NCI-H1105 (cell line): ENCODE measurements at places on chromosomes 7 and 10.

- DNase-seq: no peak
Observed at GRCh38 chr7:104352736-104353135, 24.3 kb downstream of the LHFPL3 start.

DNA sequence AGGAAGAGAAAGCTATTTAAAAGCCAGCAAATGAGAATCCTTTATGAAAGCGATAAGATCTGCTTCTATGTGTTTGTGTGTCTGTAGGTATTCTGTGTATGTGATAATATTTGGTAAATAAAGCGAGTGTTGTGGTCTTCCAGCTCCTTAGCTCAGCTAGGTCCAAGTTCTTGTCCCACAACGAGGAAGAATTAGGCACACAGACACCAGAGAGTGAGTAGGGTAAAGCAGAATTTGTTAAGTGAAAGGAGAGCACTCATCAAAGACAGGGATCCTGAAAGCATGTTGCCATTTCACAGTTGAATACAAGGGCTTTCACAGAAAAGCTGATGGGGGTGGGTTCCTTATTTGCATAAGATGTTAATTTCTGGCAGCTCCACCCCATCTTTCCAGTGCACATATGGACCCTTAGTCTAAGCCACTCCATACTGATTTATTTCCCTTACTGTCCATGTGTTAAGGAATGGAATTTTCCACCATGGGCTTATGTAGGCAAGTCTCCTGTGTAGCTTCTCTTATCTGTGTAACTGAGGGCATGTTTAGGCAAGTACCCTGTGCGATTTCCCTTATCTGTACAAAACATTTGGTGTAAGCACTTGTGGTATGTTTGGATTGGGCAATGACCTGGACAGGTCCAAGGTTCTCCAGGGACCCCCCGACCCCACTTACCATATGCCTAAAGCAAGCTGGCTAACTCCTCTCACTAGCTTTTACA lies 165.9 kb upstream of the VIPR2 start:
- DNase-seq: no peak

- DNase-seq: no peak
Observed at GRCh38 chr10:102783568-102783967, 39.8 kb downstream of the WBP1L start.

- DNase-seq: no peak
Observed at GRCh38 chr7:114107522-114107921, 188.7 kb upstream of the PPP1R3A start.

DNA sequence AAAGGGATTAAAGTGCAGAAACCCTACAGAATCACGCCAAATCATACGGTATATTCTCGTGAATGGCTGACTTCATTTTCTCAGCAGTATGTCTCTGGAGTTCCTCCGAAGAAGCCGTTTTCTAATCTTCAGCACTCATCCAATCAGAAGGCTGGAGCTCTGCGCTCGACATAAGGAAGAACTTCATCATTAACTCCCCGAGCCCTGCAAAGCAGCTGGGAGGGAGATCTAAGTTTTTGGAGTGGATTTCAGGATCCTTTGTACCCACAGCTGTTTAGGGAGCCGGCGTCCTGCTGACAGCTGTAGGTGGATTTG lies 40.7 kb upstream of the SDK1 start:
- no peak for DNase-seq

DNA sequence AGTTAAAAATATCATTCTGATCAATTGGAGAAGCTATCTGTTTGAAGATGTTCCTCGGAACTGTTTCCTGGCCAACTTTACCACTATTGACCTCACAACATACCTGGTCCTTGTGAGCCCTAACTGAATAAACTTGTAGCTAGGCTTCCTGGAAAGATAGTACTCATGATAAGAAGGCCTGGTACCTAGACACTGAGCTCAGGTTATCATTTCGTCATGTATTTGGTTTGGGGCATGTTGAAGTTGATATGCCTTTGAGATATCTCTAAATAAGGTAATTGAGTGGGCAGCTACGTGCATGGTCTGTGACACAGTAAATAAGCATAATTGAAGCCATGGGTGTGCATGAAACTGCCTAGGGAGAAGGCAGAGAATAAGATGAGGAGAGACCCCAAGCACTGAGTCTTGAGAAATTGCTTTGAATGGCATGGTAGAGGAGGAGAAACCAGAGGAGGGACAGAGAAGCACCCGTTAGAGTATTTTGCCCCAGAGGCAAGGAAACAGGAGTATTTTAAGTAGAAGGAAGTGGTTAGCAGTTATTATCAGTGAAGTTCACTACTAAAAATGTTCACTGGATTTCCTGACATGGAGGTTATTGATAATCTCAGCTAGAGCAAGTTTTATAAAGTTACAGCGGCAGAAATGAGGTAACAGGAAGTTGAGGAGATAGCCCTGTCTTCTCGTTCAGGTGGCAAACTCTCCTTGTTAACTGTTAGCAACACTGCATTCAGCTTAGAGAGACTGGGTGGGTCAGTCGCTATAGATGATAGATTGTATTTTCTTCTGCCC lies 55.6 kb downstream of the CC2D2B start:
- no peak for DNase-seq

DNA sequence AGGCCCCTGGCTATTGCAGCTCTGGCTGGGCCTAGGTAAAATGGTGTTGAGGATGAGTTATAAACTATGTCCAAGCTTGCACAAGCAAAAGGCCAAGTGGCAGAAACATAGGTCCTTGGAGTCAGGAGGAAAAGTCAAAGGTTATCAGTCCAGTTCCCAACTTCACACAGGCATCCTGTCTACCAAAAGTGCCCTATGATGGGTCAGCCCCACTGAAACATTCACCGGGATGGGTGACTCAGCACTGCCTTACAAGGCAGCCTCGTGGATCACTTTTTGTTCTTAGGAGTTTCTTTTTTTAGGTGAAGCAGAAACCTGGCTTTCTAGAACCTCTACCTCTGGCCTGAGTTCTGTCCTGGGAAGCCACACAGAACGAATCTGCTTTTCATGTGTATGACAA lies 158.8 kb upstream of the LYZL2 start:
- DNase-seq: no peak

- no peak for DNase-seq
Observed at GRCh38 chr10:117555863-117556262, 13.3 kb downstream of the EMX2 start.

DNA sequence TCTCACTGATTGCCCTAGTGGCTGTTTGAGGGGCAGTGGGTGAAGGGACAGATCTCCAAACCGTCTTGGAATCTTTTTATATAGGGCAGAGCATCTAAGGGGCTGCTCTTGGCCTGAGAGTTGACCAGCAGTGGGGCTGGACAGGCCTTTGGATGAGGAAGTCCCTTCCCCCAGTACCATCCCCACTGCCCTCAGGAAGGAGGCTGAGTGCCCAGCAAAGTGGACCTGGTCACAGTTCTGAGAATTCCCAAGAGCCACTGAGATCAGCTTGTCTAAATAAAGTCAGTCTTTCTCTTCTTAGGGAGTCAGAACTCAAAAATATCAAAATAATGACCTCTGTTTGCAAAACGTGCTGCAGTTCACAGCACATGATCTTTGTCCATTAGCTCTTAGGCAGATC lies 5.6 kb downstream of the GDF10 start:
- no peak for DNase-seq

- DNase-seq: no peak
Observed at GRCh38 chr7:51070151-51070550, 246.5 kb downstream of the COBL start.

- DNase-seq: peak; percentile 51
Observed at GRCh38 chr7:88201305-88201704, 18.5 kb downstream of the SRI start.

DNA sequence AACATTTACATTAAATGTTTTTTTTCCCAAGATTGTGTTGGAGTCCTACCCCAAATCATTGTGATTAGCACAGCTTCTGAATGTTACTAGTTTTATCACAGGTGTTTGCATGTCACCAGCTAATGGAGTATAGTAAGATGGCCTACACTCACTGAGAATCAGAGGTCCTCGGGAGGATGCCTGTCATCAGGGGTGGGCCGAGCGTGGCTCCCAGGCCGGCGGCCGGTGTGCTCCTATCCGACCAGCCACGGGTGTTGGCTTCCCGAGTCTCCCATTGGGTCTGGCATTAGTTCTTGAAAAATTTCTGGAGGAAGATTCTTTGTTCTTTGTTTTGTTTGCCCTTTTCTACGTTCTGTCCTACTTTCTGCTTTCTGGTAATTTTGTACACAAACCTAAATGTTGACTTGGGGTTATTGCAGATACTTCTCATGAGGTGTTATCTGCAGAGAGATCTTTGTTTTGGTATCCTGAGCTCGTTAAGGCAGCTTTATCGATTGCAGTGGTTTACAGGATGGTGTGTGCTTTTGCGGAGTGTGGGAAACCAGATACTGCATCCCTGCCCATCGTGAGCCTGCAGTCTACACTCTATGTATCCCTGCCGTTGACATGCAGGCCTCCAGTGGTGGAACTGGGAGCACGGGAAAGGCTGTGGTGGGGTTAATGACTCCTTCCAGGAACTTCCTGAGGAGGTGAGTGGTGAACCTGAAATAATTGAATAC lies 67.3 kb upstream of the DNAJB6 start:
- DNase-seq: no peak

GRCh38 chr10:21402606-21403083 lies 122.8 kb downstream of the SKIDA1 start:
- no peak for DNase-seq

- DNase-seq: no peak
Observed at GRCh38 chr7:69840248-69840647, 242.0 kb downstream of the AUTS2 start.

- DNase-seq: peak; percentile 76
Observed at GRCh38 chr7:65307651-65308299, 65.9 kb upstream of the ZNF92 start.

DNA sequence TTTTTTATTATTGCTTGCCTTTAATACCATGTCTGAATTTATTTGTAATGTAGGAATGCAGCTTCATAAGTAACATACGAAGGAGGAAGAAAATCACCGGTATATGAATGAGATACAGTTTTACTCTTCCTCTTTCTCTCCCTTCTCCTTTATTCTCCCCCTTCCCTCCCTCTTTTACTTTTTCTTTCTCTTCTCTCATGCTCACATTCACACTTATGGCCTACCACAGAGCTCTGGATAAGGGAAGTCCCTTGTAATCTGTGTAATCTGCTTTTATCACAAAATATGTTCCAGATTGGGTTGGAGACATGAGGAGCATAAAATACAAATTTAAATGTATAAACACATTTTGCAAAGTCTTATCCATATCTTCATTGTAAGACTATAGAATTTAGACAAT lies 59.4 kb downstream of the MDFIC start:
- no peak for DNase-seq

DNA sequence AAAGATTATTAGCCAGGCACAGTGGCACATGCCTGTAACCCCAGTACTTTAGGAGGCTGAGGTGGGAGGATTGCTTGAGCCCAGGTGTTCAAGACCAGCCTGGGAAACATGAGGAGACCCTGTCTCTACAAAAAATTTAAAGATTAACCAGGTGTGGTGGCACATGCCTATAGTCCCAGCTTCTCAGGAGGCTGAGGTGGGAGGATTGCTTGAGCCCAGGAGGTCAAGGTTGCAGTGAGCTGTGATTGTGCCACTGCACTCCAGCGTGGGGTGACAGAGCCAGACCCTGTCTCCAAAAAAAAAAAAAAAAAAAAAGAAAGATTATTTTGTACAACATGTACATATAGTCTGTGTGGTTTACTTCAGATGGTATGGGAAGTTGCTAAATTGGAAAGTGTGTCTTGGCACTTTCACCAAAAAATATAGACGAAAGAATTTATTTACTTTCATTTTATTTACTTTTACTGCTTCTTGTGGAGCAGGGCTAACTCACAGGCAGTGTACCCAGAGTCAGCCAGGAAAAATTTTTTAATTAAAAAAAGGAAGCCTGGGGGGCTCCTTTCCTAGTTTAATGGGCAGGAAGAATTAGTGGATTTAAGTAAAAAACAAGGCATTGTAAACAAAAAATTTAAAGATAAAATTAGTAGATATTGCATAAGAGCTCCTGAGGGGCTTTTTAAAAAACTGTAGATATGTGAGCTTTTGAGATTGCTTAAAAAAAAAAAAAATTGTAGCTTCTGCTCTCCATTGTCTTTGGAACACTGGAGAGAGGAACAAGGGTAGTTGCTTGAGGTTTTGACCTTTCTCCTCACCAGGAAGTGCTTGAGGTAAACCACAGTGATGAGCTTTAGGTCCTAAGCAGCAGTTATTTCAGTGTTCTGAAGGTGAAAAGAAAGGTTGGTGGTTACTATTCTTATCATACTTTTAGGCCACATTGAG lies 44.6 kb upstream of the VDAC2 start:
- DNase-seq: no peak

DNA sequence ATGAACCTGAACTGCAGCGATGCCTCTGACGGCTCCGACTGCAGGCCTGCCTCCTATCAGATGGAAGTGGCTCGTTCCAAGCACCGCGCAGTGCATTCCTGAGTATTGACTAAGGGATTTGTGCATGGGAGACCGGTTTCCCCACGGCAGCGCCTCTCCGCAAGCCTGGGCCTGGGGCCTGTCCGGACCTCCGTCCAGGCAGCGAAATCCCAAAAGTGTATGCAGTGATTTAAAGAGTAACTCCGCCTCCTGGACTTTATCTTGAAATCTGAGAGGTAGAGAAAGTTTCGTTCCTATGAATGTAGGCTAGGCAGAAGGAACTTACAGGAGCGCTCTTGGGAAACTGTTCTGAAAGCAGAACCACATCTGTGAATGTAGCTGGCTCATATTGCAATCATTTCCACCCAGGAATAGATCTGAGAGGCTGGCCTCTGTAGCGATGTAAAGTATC lies 106.2 kb upstream of the CELF2 start:
- DNase-seq: no peak

DNA sequence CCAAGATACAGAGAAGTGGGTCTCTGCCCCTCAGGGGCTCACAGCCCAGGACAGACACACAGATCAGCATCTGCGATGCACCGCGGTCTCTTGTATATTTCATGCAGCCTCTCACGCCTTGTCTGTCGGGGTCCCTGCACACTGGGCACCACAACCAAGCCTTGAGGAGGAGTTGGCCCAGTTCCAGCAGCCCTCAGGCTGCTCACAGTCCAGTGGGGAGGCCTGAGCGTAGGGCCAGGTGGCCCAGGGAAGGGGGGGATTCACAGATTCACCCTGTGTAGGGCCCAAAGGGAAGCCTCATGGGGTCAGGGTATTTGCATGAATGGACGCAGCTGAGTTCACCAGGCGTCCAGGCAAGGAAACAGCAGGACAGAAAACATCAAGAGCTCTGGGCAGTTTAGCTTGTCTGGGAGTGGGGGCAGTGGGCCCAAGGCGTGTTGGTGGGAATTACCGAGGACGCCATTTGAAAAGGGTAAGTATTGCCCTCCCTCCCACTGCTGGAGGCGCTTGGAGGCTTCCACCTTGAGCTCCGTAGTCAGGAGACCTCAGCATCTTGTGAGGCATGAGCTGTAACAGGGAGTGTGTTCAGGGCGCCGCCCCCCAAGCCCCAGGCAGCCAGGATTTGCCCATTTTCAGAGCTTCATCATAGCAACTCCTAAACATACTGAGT lies 129.1 kb upstream of the CHST15 start:
- no peak for DNase-seq
